ENCODE measurements at places on chromosomes 6 and 20.

DNA sequence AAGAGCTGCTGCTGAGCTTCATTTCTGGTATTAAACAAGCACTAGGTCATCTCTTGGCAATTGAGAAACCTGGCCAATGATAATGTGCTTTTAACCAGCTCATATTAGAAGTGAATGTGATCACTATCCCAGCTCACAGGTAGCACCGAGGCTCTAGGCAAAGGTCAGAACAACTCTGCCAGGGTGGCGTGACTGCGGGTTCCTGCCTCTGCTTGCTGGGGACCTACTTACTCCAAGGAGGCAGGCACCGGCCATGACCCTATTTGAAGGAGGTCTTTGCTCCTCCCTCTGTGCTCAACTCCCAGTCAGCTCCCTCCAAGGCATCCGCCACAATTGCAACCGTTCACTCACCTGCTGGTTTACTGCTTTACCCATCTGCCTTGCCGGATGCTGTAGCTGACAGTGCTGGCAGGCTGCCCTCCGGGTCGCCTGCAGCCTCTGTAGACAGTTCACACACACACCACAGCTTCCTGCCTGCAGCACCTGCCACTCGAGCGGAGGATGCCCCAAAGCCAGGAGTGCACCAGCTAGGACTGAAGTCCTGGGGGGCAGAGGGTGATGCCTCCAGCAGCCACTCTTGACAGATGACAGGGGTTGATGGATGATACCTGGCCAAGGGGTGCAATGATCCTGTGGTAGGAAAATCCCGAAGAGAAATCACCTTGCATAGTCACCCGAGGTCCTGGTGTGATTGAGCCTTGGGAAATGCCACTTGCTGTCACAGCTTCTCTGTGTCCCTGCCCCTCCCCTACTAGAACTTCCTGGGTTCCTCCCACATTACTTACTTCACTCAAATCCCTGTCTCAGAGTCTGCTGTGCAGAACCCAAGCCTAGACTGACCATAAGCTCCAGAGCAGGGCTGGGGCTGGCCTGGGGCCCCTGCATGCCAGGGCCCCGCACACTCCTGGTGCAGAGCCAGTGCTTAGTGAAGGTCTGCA lies 8.8 kb upstream of the VSX1 start:
- peak; percentile 43 for DNase-seq

- no peak for DNase-seq
Measured at GRCh38 chr6:4772750-4773149, 3.5 kb upstream of the CDYL start.

DNA sequence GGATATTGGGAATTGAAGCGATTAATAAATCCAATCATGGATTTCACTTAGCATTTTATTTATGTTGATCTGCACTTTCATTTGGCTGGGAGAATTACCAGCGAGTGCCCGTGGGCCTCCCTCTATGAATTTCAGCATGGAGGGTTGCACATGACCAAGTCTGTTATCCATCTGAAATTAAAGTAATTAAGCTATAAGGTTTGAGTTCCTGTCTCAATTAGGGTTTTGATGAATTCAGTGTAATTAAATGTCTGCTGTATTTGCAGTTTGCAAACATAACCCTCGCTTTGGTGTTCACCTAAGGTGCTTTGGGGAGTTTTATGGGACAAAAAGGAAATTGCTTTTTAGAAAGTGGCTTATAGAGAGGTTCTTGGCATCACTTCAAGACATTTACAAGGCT lies 169.8 kb upstream of the RIN2 start:
- no peak for DNase-seq

DNA sequence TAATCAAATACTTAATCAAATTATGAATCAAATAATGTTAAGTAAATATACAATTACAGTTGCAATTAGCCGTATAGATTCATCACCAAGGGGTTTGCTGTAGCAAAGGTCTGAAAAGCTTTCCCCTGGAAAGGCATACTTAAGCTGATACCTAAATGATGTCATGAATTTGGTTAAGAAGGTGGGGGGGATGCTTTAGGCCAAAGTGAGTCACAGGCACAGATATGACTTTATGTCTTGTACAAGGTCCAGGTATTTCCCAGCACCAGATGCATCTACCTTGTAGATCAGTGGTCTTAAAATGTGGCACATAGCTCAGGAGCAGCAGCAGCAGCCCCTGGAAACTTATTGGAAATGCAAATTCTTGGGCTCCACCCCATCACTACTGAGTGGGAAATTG lies 557.3 kb upstream of the CDH4 start:
- no peak for DNase-seq

GRCh38 chr20:45523821-45524220 lies 8.4 kb upstream of the SPINT3 start:
- no peak for DNase-seq

- DNase-seq, result no peak
Measured at GRCh38 chr6:5151955-5152401, 66.8 kb downstream of the PPP1R3G start.

- DNase-seq, result no peak
Measured at GRCh38 chr6:24394780-24395437, 7.8 kb upstream of the MRS2 start.

GRCh38 chr6:152816055-152816454 lies 65.5 kb downstream of the VIP start:
- DNase-seq, result no peak

DNA sequence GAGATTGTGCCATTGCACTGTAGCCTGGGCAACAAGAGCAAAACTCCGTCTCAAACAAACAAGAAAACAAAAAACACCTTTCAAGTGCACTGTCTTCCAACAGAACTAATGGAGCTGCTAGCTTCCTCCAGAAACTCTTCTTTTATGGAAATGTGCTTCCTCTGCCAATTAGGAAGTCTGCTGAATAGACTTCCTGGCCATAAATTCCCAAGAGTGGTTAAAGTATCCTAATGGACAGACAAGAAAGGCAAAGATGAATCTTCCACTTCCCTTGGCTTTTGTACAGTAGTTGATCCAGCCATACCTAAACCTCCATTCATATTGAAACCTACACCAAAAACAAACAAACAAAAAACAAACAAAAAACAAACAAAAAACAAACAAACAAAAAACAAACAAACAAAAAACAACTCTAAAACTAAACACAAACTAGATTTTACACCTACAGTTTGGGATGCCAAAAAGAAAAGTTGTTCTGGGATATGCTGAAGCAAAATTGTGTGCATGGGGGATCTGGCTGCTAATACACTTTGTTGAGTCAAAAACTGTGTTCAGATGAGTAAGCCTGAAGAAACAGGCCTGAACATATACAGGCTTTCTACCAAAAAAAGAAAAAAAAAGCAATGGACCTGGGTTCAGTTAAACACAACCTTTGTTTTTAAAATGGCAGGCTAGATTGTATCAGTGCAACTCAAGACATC lies 59.8 kb upstream of the CARMIL1 start:
- no peak for DNase-seq

- no peak for DNase-seq
Measured at GRCh38 chr20:31684153-31685015, 38.3 kb downstream of the BCL2L1 start.

DNA sequence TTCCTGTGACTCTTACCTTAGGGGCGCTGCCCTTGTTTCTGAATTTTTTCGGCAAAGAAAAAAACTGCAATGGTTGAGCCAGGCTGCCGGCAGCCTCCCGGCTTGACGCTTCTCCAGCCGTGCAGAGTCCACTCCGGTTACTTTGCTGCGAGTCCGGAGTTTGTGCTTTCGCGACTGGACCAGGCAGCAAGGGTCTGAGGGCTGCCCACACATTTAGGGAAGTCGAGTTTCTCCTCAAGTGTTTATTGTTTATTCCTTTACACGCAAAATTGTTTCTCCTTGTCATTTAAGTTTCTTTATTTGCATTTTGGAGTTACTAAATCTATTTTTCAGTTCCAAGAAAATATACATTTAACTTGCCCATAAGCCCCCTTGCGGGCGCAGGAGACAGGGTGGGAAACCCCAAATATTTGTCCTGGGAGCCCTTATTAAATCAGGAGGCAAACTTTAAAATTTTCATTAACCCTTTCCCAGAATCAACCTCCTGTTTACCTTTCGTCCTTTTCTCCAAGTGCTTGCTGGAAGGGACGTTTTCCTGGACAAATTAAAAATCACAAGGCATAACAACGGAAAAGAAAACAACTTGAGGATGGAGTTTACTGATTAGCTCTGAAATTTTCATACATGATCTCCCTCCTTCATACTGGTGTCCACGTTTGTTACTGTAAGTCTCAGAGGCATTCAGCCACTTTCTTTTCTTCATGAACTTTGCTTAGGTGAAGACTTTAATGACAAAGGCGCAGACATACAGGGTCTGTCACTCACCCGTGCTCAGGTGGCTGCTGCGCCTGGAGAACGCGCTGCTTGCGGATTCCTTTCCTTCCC lies 1.7 kb upstream of the PDE10A start:
- DNase-seq, result no peak

DNA sequence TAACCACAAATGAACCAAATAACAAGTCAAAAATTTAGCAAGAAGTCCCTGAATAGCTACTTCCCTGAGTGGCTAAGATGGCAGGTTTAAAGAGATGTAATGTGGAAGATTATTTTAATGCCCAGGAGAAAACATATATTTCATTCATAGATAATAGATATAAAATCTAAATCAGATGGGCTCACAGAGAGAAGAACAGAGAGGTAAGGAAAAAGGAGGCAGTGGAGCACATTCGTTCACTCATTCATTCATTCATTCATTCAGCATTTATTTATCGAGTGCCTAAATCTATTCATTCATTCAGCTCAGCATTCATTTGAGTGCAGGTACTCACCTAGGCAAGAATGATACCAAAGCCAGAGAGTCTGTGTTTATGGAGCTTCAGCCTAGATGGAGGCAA lies 32.1 kb upstream of the IYD start:
- DNase-seq, result no peak

DNA sequence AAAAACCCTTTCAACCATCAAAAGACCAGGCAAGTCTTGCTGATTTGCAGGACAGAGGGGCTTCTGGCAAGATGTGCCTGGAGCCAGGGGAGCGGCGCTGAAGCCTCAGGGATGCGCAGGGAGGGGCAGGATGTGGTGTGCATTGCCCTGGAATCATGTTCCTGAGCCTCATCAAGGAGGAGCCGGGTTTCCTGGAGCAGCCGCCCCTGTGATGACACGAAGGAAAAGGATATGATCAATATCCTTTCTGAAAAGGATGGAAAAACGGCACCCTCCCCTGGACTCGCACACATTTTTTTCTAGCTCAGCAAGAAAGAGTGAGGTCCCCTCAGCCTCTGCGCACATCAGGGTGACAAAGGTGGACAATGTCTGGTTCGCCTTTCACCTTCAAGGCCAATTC lies 173.1 kb upstream of the SSTR4 start:
- DNase-seq, result no peak

DNA sequence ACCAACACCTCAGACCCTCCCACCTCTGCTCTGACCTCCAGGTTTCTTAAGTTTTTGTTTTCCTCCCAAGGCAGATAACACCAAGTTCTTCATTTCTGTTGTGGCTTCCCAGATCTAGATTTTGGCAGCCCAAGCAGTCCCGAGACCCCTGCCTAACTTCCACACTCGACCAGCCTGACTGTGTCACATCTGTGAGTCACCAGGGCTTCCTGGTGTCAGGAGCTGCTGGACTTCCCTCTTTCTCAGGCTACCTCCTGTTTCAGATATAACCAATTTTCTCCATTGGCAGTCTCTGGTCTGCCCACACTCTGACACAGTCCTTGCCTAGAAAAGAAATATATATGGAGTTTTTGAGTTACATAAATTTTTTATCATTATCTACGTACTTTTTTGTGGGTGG lies 46.1 kb upstream of the CCN6 start:
- DNase-seq, result no peak

DNA sequence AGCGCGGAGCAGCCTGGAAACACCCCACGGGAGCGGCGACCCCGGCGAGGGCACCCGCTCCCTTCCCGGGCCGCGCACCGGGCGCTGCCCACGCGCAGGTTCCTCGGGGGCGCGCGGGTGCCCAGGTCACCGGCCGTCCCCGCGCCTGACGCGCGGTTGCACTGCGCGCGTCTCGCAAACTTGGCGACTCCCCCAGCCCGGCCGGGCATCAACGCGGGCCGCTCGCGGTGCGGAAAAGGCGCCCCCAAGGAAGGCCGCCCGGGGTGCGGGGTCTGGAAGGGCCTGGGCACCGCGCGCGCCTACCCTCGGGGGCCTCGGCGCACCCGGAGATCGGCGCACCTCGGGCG lies 555 bp upstream of the ZBTB46 start:
- DNase-seq, result no peak

GRCh38 chr6:97305414-97306066 lies 22.5 kb upstream of the MMS22L start:
- no peak for DNase-seq

DNA sequence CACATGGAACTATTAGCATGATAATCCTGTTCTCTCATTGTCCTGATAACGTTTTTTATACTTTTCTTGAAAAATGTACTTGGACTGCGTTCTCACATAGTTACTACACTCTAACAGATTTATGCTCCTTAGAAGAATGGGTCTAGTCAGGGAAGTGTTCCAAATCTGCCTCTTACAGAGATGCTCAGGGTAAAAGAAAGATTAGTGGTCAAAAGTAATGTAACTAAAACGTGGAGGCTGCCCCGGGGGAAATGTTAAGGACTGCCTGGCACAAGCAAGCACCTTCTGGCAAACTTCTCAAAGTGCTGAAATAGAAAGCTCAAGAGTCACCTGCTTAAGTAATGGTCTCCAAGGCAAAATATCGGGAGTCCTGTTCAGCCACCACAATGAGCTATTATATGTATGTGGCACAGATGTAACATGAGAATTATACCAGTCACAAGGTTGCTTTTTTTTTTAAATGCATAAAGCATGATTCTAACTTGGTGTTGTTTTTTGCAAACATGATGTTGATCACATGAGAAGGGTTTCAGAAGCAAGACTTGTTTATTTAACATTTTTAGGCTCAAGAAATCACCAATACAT lies 244.5 kb upstream of the JARID2 start:
- DNase-seq, result no peak

DNA sequence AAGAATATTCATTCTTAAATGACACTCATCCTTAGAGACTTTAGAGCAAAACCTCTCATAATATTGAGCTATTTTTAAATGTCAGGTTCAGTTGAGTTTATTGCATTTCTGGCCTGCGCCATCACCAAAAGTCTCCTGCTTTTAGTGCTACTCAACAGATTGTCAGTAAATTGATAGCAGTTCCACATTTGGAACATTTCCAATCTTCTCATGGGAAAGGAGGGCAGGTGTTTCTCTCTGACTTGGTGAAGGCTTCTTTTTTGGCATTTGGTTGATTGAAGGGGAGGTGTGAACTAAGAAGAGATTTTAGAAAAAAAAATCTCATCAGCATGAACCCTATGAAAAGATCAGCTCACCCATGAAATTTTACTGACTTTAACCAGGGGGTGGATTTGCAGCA lies 125.9 kb upstream of the INSM1 start:
- DNase-seq, result no peak

DNA sequence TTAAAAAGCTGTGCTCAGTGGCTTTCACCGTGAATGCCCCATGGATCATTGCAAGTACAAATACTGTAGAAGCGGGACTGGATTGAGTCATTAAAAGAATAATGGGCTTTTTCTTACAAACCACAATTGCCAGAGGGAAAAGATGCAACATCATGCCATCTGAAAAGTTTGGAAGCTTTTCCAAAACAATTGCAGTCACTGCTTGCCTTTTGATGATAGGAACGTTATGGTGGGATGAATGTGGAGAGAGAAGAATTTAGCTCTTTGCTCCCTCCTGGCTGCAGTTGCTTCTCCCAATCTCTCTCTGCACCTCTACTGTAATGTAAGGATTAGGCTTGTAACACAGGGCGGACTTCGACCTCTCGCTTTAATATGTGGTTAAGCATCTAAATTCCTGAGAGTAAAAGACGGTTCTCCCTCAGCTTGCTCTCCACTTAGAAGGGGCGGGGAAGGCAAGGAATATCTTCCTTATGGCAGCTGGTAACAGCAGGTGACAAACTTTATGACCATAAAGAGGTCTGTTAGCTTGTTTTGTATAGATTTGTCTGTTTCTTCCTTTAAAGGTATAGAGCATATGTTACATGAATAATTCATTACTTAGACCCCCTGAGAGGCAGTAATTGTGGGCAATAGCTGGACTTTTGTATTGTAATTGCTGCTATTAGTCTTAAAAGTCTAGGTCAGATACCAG lies 376.1 kb downstream of the UTRN start:
- DNase-seq, result no peak

All from stimulated activated CD8-positive, alpha-beta memory T cell treated with anti-CD3 and anti-CD28 coated beads, Interleukin-7, amount 100 ng/mL, for 48 hours (primary cell).